Cardiac septum (tissue), 1 donor: ENCODE measurements at places on chromosomes 7 and 10.

- no peak for DNase-seq
Measured at GRCh38 chr10:58840840-58841435, 328.3 kb downstream of the BICC1 start.

DNA sequence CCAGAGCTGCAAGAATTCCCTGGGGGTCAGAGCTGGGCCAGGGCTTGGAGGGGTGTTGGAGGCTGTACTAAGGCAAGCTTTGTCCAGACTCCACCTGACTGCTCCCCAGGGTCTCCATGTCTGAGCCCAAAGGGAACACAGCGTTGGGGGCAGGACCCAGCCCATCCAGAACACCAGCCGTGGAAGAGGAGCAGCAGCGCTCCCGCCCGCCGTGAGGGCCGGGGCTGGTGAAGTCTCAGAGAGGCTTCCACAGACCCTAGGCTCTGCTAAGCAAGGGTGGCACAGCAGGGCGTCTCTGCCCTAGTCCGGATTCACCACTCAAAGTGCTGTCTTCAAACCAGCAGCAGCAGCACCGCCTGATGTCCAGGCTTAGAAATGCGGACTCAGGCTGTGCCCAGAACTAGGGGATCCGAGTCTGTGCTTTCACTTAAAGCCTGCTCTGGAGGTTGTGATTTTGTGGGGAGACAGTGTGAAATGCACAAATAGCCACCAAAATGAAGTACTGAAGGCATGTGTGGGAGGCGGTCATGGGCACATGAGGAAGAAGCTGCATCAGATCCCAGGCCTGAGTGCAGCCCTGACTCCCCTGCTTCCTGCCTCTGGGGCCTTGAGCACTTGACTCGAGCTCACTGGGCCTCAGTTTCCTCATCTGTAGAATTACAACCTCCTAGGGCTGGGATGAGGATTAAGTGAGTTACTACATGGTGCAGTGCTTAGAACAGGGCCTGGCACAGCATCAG is 16.6 kb upstream of the AQP1 start:
- no peak for DNase-seq

DNA sequence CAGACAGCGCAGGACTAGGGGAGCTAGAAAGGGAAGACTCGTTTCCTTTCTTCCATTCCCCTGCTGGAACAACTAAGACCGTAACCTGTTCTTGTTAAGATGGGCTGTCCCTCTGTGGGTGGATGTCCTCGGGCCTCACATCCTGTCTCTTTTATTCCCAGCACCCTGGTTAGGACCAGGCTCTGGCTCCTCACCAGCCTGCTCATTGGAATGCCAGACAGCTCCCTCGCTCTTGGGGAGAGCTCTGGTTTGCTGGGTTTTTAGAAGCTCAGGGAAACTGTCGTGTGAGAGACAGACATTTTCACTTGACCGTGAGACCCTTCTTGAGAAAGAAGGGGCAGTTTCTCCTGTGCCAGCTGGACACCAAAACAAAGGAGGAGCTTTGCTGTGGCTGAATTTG is 58.1 kb upstream of the HABP2 start:
- no peak for DNase-seq

GRCh38 chr7:85600395-85600794 is 413.5 kb upstream of the SEMA3D start:
- DNase-seq: no peak

DNA sequence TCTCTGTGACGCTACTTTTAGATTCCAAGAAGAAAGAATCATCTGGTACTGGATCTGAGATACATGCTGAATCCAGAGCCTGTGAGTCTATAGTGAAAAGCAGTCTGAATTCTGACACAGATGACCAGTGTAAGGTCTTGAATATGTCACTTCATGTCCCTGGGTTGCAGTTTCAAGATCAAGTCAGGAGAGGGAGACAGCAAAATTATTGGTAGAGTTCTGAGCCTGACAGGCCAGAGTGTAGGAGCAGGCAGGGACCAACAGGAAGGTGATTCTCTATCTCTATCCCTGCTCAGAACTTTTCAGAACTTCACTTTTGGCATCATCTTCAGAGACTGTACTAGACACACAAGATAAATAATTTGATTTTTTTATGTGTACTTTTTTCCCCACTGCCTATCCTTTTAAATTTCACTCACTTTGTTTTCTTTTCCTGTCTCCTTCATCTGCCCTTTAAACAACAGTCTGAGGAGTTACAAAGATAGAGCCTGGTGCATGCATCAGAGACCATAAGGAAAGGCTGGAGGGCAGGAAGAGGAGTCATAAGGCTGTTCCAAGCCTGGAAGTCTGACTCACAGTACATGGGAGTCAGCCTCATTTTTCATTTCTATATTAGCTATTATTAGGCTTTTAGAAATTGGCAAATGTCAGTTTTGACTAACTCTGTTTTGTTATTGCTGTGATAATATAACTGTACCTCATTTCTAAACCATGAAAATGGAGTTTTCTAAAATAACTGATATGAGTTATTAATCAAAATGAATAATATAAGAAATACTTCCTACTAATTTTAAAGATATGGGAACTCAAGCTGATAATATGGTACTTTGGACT is 120.2 kb upstream of the TMEM229A start:
- no peak for DNase-seq

DNA sequence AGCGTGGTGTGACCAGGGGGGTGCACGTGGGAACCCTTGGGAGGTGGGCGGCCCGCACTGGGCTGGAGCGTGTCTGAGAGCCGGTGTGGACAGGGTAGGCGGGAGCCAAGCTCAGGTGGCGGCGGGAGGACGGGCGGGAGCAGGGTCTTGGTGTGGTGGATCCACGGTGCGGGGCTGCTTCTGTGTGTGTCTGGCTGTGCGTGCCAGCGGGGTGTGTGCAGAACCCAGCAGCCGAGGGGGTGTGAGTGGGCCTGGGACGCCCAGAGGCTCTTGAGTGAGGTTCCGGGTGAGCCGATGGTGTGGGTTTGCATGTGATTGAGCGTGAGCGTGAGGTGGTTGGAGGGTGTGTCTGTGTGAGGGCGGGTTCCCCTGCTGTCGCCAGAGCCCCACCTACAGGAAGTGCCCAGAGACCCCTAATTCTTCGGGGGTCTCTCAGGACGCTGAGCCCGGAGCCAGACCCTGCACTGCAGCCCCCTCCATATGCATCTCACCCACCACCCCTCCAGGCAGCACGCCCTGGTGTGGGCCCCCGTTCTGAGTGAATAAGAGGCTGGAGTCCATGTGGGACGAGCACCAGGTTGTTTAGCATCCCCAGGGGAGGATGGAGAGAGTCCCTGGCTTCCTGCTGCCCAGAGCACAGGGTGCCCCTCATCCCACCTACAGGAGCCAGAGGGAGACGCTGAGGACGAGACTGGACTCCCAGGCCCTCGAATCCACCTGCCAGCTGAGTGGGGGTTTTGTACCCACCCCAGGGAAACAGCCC is 78.2 kb downstream of the ELFN1 start:
- DNase-seq: no peak

- no peak for DNase-seq
Measured at GRCh38 chr7:152313217-152313616, 122.6 kb downstream of the KMT2C start.

DNA sequence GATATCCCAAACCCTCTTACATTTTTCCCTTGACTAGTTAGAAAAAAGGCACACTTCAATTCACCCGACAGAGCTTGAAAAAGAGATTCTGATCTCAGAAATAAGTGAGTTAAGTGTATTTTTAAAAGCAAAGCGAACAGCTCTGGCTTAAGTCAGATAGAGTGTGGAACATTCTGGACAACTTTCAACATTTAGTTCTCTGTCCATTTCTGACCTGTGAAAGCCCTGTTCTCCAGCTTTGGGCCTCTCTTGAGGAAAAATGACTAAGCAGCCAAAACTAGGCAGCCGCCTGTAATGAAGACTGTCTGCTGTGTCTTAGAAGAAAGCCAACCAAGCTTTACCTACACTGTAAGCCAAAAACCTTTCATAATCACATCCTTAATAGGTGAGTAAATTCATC is 50.5 kb downstream of the CDK6 start:
- DNase-seq: no peak

DNA sequence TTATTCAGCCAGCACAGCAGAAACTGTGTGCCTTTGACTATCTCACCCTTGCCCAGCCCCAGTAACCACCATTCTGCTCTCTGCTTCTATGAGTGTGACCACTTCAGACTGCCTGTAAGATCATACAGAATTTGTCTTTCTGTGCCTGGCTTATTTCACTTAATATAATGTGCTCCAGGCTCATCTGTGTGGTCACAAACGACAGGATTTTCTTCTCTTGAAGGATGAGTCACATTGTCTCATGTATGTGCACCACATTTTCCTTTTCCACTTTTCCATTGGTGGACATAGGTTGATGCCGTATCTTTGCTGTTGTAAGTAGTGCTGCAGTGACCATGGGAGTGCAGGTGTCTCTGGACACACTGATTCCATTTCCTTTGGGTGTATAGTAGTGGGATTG is 122.5 kb upstream of the LANCL2 start:
- no peak for DNase-seq

DNA sequence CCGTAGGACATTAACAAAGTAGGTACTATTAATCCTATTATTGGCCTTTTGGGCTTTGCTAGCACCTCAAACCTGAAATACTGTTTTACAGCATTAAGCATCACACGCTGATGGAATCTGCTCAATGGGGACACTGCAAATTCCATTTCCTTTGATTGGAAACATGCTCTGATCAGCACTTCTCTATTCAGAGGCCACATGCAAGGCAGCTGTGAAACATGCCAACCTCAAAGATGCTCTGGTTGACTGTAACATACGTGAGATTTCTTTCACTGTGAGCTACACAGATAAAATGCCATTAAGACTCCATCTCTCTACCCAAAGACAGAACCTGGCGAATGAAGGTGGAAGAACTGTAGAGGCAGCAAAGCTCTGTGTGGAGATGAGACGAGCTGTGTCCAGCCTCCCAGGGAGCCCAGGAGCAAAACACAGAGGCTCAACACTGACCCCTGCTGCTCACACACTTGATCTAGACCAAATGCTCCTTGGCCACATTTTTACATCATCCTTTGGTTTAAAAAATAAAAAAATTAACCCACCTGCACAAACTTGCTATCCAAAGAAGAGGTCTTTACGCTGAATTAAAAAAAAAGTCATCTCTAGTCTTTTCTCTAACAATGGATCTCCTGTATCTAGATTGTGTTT is 8.0 kb downstream of the RSU1 start:
- DNase-seq: no peak

- no peak for DNase-seq
Measured at GRCh38 chr10:87761153-87761552, 56.9 kb downstream of the ATAD1 start.

- DNase-seq: no peak
Measured at GRCh38 chr10:1627945-1628344, 109.4 kb downstream of the ADARB2 start.

DNA sequence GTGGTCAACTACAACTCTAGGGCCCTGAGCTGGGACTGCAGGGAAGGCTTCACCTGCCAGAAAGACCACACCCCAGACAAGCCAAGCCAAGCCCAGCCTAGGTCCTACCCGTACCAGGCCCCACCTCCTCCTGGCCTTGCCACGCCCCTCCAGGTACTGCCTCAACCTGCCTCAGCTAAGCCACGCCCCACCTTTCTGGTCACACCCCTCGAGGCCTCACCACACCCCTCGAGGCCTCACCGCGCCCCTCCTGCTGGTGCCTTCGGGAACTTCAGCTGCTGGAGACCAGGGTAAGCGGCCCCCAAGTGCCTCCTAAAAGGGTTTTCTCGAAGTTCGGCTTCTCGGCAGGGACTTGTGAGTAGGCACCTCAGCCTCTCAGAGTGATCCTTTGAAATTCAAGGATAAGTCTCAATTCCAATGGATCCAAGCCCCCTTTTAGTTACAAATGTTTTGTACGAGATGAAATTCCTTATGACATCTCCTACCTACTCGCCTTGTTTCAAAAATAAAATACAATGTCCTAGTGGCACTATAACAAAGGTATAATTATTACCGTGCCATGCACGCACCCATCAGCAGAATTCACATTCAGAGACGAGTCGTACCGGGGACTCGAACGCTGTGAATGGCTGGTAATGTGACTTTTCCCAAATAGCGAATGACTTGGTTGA is 171.2 kb downstream of the ARHGAP21 start:
- DNase-seq: no peak

- DNase-seq: no peak
Measured at GRCh38 chr7:132049462-132050304, 493.3 kb upstream of the PODXL start.
